ENCODE measurements at places on chromosomes 2 and 18.

GRCh38 chr2:152513681-152514080, 178.7 kb downstream of the FMNL2 start:
- DNase-seq: no peak

- no peak for DNase-seq
Observed at GRCh38 chr2:236774171-236774570, 204.5 kb downstream of the ACKR3 start.

- peak; percentile 73 for DNase-seq
Observed at GRCh38 chr2:190468814-190469569, 60.8 kb downstream of the MFSD6 start.

- DNase-seq: no peak
Observed at GRCh38 chr2:858646-859045, 92.0 kb upstream of the SNTG2 start.

DNA sequence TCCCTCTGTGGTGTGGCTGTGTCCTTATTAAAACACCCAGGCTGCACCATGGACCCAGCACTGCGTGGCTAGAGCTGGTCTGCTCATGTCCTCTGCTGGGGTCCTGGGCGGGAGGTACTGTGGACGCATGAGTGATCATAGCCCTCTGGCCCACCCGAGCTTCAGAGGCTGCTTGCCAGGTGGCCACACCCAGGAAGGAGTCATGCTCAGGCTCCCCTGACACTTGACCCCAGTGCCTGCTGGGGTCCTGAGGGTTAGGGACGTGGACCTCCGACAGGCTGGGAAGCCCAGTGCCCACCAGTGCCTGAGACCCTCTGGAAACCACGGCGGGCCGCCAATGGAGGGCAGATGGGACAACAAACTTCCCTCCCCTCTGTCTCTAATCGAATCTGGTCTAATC, 66.3 kb upstream of the HS6ST1 start:
- no peak for DNase-seq

- no peak for DNase-seq
Observed at GRCh38 chr2:201638326-201638725, 5.0 kb downstream of the TMEM237 start.

DNA sequence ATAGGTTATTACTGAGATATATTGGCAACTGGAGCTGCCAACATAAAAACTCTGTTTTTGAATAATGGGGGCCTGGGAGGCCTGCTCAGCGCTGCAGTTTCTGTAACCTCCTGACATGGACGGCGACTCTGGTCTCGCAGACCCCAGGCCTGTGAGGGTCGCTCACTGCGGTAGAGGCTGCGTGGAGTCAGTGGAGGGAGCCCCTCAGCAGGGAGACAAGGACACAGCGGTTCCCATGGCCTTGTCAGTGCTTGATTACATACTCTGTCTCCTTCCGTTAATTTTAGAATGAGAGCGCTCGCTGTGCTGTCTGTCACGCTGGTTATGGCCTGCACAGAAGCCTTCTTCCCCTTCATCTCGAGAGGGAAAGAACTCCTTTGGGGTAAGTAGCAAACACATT, 858 bp downstream of the TPO start:
- no peak for DNase-seq

DNA sequence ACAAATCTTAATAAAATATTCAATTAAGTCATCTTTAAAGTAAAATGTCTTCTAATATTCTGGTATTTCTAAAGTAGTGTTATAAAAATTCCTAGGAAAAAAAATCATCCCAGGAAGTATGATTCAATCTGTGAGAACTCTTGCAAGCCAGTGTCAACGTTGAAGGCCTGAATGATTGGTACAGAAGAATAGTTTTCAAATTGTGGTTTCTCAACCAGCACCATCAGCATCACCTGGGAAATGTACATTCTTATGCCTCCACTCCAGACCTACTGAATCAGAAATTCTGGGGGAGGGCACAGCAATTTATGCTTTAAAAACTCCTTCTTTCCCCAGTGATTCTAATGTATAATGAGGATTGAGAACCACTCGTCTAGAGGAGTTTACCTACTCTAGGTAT, 62.3 kb upstream of the C2orf15 start:
- no peak for DNase-seq

- DNase-seq: no peak
Observed at GRCh38 chr2:88114889-88115288, 13.0 kb downstream of the FABP1 start.

GRCh38 chr2:105078906-105079495, 41.1 kb downstream of the MRPS9 start:
- no peak for DNase-seq

GRCh38 chr2:240619506-240620148, 5.7 kb upstream of the GPR35 start:
- DNase-seq: no peak

GRCh38 chr2:43071599-43072550, 154.5 kb downstream of the ZFP36L2 start:
- no peak for DNase-seq

GRCh38 chr2:1650085-1650872, 94.0 kb downstream of the PXDN start:
- no peak for DNase-seq

DNA sequence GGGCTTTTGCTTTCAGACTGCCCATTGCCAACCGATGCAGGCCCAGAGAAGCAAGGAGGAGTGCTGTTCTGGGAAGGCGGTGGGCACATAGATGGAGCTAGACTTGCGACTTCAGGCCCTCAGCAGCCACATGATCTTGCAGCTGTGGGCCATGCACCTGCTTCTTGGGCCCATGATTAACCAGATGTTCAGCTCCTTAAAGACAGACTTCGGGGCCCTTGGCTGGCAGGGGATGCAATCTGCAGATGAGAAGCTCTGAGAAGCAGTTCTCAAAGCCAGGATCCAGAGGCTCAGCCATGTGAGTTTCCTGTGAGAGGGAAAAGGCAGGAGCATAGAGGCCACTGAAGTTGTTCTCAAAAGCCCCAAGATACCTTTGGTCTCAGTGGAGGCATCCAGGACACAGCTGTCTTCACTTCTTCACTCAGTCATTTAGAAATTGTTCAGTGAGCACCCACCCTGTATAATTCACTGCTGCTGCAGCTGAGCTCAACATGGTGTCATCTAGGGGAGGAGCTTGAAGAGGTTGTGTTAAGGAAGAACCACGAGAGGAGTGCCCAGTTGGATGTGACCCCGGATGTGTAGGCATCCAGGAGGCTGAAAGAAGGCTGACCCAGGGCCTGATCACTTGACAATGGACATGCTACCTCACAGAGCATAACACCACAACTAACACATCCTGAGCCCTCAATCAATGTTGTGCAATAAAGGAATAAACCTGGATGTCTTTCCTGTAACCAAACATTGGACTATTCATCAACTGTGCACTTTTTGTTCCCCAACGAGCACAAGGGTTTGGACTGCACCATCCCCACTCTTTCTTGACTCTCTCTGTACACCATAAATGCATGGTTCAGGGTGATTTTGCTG, 44.7 kb upstream of the TMEM200C start:
- no peak for DNase-seq

- DNase-seq: no peak
Observed at GRCh38 chr2:168194784-168195522, 52.4 kb downstream of the STK39 start.

- peak; percentile 88 for DNase-seq
Observed at GRCh38 chr2:158128168-158128973, 26.7 kb downstream of the UPP2 start.

DNA sequence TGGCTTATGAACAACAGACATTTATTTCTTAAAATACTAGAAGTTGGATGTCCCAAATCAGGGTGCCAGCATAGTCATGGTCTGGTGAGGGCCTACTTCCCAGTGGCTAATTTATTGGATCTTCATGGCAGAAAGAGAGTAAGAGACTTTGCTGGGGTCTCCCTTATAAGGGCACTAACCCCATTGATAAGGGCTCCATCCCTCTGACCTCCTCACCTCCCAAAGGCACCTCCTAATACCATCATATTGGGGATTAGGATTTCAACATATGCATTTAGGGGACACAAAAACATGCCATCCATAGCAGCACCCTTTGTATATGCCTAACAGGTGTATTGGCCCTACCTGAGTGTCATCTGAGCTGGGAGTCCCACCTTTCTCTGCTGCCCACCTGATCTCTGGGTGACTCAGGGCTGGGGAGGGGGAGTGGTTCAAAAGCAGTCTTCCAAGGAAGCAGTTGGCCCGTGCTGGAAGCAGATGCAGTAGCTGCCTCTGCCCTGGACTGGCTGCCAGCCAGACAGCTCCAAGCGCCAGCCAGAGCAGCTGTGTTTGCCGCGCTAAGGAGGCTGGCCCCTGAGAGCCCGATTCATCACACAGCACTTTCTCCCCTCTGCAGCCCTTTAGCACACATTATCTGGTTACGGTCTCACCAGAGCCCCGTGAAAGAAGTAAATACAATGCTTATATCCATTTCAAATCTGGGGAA, 84.6 kb downstream of the SMAD7 start:
- DNase-seq: peak; percentile 46

DNA sequence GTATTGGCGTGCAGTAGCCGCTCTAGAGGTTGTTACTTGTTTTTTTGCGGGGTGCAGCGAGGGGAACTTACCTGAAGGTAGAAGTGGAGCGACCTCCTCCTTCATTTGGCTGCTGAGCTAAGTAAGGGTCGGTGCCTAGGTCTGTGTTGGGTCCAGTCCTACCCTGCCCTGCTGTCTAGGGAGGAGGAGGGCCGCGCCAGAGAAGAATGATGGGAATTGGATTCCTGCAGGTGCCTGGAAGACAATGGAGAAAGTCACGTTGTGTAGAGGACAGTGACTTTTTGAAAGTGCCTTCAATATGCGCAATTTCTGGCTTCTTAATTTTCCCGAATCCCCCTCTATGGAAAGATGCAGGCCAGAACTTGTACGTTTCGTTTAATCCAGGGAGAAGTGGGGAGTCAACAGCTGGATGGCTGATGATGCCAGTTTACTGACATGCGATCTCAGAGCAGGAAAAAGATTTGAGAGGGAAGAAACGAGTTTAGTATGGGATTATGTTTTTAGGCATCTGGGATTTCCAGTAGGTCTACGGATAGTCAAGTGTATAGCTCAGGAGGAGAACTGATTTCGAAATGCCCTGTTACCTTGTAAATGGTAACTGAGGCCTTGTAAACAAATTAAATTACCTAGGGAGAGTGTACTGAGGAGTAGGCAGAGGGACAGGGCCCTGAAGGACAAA, 653 bp downstream of the MRPS9 start:
- no peak for DNase-seq

DNA sequence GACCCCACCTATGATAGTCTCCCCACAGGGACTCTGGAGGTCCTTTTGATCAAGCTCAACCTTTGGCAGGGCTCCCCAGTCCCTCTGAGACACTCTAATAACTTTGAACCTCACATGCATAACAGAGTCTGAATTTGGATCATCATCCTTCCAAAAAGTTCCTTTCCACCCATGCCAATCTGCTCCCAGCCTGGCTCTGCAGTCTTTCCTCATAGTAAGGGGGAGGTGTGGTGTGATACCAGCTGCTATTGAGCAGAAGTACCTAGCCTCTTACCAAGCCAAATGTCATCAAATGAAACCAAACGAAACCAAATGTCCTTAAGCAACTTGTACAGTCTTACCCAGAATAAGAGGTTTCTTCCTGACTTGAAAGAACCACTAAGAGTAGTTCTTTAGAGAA, 36.5 kb downstream of the DTNA start:
- DNase-seq: no peak
